Pancreas (tissue), 10 donors: ENCODE measurements at places on chromosomes 3 and 15. TPM values are rescaled to one million over a fixed set of nuclear protein-coding genes. Genes with fewer than 3 reads are reported as not detected.

Gene POMGNT2
- total RNA-seq, result 8.0 TPM

GRCh38 chr15:34331809-34332208 is 5.8 kb downstream of the SLC12A6 start:
- no peaks in the 10 kb centered on the region for H3K27me3 ChIP-seq
- no peak overlapping the region for H3K27ac ChIP-seq
- no peaks in the 10 kb centered on the region for H3K4me1 ChIP-seq

DNA sequence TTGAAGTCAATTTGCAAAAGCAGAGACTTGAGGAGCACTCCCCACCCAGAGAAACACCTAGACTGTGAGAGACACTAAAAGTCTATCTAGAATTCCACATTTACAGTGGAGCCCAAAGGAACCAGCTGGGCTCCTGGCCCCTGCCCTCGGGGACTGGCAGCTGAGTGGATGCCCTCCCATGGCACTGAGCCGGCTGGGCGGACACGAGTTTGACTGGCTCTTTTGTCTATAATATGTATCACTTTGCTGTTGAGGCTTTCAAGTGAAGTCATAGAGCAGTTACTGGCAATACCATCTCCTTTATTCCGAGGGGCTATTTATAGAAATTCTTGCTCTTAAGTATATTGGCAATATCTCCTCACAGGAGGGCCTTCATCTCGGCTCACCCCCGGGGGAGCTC is 65.8 kb upstream of the TNFAIP8L3 start:
- no peak for DNase-seq
- no peak overlapping the region for H3K27ac ChIP-seq
- H3K4me3 ChIP-seq, result no peak overlapping the region
- H3K27me3 ChIP-seq, result no peaks in the 10 kb centered on the region

Gene CRYBG3
- total RNA-seq, result 10.7 TPM

Gene DNAJB11
- 29.2 TPM for total RNA-seq

GRCh38 chr3:40086890-40087883 is 222.3 kb upstream of the EIF1B start:
- H3K4me1 ChIP-seq, result peaks cover 13% of the 10 kb centered on the region
- no peaks in the 10 kb centered on the region for H3K36me3 ChIP-seq
- no peak overlapping the region for H3K4me3 ChIP-seq
